ENCODE measurements at places on chromosomes 16 and 17.

GRCh38 chr17:50523208-50523607 lies 9.3 kb upstream of the EPN3 start:
- no peak for DNase-seq

DNA sequence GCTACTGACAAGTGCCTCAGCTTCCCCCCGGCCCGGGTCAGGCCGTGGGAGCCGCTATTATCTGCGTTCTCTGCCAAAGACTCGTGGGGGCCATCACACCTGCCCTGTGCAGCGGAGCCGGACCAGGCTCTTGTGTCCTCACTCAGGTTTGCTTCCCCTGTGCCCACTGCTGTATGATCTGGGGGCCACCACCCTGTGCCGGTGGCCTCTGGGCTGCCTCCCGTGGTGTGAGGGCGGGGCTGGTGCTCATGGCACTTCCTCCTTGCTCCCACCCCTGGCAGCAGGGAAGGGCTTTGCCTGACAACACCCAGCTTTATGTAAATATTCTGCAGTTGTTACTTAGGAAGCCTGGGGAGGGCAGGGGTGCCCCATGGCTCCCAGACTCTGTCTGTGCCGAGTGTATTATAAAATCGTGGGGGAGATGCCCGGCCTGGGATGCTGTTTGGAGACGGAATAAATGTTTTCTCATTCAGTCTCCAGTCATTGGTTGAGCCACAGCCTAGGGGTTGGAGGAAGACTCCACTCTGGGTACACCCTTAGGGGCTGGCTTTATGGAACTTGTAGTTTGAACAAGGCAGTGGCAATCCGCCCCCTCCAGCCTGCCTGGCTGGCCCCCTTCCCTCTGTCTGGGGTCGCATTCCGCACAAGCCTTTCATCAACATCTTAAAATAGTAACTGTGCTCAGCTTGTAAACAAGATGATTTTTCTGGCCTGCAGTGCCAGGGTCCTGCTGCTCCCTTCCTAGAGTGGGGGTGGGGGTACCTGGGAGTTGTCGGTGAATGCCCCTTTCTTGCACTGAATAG lies 4.1 kb downstream of the SYNGR2 start:
- no peak for DNase-seq

- DNase-seq: no peak
Observed at GRCh38 chr17:39898088-39898487, 20.3 kb downstream of the GSDMB start.

GRCh38 chr17:58391302-58391984 lies 25.9 kb downstream of the RNF43 start:
- peak; percentile 25 for DNase-seq

- no peak for DNase-seq
Observed at GRCh38 chr16:59045501-59045900, 311.4 kb upstream of the GOT2 start.

DNA sequence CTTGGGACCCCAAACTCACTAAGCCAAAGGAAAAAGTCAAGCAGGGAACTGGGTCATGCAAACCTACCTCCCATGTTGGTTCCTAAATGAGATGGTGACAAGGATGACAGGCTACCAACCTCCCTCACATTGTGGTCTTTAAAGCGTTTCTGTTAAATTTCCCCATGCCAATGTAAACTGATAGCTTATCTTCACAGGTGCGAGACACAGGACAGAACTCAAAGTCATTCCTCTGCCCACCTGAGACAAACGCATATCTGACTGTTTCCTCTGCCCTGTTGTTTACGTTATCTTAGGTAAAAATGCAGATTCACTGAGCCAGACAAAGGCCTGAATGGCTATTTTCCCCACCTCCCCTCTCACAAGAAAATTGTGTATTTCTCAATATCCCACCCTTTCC lies 19.0 kb upstream of the CD300E start:
- no peak for DNase-seq

GRCh38 chr17:1786708-1787107 lies 24.8 kb downstream of the SERPINF1 start:
- no peak for DNase-seq

GRCh38 chr17:17377071-17377967 lies 74.1 kb downstream of the NT5M start:
- DNase-seq: peak; percentile 9

DNA sequence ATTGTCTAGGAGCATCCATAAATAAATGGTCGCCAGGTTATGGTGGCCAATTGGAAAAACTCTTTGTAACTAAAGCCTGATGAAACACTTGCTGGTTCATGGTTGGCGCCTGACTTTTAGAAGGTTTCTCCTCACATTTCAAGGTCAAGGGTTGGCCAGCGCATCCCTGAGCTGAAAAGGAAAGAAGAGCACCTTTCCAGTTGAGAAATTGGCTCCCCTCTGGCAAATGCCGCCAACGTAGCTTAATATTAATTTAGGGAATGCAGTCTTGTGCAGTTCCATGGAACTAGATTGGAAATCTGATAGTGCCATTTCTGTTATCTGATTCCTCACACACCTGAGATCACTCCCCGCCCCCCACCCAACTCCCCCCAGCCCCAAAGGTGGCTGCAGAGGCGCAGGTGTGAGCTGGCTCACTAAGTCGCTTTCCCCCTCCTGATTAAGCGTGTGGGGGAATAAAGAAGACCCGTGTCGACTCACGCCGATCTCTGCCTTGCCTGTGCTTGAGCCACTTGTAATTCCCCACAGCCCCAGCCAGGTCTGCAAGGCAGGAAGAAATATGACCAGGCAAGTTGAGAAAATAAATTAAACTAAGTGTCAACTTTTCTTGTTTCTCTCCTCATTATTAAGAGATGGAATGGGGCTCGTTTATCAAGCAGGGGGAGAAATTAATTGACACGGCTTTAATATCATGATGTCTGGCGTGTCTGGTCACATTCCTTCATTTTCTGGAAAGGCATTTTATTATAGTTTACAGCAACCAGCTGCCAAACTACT lies 157.7 kb downstream of the CCDC182 start:
- DNase-seq: no peak

DNA sequence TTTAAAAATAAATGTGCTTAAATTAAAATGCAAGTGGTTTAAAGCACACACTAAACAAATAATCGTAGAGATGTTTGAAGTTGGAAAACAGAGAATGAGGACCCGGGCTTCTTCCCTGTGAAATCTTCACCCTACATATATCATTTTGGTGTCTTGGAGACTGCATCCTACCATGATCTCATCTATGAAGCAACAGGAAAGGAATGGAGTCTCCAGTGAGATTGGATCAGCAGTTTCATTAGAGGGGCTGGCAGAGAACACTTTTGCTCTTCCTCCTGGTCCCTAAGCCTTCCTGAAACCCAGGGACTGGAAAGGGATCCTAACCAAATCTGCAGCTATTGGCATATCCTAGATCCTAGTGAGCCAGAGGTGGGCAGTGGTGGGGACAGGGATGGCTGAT lies 85.0 kb downstream of the GRIN2A start:
- DNase-seq: no peak

DNA sequence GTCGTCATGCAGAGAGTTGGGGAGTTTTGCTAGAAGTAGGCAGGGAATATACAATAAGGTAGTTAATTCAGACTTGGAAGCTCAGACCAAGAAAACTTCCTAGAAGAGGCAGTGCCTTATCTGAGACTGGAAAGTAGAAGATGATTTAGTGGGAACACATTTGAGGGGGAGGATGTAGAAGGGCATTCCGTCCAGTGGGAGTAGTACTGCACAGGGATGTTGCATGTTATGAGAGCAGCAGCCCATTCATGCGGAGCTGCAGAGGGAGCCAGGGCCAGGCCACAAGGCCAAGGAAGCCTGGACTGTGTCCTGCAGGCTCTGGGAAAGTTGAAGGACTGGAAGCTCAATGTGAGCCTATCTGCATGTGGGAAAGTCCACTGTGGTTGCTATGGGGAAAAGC lies 344.5 kb upstream of the EEF2KMT start:
- DNase-seq: no peak

DNA sequence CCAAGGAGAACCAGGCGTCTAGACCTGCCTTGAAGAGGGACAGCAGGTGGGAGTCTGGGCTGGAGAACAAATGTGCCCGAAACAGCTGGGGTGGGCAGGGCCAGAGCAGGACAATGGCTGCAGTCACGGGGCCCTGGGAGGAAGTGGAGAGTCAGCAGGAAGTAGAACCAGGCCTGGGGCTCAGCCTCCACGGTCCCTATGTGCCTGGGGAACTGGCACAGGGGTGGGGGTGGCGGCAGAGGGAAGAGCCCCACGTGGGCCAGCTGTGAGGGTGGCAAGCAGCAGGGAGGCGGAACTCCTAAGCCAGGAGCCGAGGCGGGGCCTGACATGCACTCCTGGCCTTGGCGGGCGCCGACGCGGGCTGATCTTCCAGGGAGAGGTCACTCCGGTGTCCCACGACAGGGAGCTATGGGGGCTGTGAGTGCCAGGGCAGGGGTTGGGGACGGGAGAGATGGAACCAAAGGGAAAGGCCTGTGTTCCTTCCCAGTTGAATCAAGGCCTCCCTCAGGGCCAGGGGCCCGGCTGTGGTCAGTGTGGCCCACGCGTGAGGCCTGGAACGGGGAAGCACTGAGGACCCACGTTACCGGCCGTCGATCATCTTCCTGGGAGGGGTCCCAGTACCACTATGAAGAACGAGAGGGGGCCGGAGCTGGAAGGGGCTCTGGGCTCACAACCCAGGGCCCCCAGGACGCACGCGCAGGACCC lies 42.7 kb downstream of the TIMM22 start:
- no peak for DNase-seq

- DNase-seq: no peak
Observed at GRCh38 chr17:49333804-49334203, 28.2 kb downstream of the ZNF652 start.

DNA sequence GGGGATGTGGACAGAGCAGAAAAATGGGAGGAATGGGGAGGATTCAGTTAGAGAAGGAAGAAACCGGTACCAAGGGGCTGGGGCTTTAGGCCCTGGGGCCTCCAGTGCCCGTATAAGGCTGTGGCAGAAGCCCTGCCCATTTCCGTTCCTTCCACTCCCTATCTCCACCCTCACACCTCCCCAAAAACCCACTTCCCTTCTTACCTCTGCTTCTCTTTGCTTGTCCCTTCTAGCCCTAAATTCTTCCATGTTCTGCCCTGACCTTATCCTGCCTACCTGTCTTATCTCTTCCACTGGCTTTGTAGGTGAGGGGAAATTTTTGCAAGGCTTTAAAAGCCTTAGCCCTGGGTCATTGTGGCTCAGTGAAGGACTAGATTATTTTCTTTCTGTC lies 4.1 kb downstream of the RNF167 start:
- DNase-seq: no peak

DNA sequence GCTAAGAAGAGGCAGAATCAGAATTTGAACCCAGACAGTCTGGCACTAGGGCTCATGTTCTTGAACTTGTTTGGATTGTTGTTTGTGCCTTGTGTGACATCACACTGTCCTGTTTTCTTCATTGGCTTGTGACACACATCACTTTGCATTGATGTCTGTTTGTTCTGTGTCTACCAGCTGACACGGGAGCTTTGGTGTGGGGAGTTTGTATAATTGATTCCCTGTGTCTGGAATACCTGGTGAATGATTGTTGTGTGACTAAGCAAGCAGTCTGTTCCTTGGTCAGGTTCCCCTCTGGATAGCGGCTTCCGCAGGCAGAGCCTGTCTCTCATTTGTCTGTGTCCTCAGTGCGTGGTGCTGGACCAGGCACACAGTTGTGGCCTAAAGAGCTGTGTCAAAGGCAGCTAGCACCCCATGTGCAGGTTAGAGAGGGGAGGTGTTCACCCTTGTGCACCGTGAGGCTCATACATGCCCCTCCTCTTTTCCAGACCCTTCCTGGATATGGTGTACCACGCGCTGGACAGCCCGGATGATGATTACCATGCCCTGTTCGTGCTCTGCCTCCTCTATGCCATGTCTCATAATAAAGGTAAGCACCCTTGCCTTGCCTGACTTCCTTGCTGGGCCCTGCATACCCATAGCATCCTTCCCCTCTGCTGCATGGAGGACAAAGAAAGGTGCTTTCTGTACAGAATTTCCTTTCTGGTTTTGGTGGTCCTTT lies 80.1 kb downstream of the CLEC16A start:
- DNase-seq: no peak

DNA sequence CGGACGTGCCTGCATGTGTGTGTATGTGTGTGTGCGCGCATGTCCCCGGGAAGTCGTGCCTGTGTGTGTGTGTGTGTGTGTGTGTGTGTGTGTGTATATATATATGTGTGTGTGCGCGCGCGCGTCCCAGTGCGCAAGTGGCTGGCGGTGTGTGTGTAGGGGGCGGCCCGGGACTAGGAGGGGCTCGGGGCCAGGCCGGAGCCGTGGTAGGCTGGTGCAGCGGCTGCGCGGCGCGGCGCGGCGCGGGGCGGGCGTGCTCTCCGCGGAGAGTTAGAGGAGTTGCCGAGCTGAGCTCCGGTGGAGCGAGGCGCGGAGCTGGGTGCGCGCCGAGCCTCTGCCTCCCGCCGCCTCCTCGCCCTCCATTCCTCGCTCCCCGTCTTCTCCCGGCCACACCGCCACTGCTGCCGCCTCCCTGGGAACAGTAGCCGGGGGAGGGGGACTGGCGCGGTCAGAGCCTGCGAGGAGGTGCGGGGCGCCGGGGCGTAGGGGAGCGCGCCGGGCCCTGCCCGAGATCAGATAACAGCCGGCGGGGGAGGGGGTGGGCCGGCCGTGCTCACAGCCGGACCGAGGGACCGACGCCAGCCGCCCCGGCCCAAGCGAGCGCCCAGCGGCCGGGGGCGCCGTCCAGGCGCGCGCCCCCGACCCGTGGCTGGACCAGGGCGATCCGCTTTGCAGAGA lies at the start of gene KCNJ12:
TSS of gene KCNJ12 (plus strand) at position 277 of the 678 bp plus-strand sequence. CDS start 38,986 bp downstream, outside the sequence.
- DNase-seq: no peak

DNA sequence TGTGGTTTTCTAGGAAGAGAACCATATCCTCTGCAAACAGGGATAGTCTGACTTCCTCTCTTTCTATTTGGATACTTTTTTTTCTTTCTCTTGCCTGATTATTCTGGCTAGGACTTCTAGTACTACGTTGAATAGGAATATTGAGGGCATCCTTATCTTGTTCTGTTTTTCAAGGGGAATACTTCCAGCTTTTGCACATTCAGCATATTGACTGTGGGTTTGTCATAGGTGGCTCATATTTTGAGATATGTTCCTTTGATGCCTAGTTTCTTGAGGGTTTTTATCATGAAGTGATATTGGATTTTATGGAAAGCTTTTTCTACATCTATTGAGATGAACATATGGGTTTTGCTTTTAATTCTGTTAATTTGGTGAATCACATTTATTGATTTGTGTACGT lies 269.8 kb downstream of the MAP2K6 start:
- no peak for DNase-seq

DNA sequence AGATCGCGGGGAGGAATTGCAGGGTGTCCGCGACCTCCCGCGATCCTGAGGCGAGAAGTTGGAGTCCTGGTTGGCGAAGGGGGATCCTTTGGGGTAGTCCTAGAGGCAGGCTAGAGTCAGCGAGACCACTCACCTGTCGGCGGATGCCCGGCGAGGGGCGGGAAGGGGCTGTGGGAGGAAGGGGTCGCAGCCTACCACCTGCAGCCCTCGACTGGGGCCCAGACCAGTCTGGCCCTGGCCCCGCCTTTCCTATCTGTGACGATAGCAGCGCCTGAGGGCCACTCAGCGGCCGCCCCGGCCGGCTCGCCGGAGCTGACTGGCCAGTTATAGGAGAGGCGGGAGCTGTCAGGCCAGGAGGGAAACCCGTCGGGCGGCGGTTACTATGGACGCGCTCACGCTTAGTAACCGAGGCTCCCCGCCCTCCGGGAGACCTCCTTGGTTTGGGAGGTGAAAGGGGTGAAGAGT lies at the start of gene TEKT3:
TSS of gene TEKT3 (minus strand) at position 213 of the 465 bp plus-strand sequence. CDS start 10,012 bp downstream, outside the sequence.
- DNase-seq: no peak

Measured in NCI-H187 (cell line).